WTC11 (cell line): ENCODE measurements at places on chromosomes 6 and 20.

GRCh38 chr6:49698478-49698877 lies 14.9 kb downstream of the CRISP2 start:
- DNase-seq, result no peak

DNA sequence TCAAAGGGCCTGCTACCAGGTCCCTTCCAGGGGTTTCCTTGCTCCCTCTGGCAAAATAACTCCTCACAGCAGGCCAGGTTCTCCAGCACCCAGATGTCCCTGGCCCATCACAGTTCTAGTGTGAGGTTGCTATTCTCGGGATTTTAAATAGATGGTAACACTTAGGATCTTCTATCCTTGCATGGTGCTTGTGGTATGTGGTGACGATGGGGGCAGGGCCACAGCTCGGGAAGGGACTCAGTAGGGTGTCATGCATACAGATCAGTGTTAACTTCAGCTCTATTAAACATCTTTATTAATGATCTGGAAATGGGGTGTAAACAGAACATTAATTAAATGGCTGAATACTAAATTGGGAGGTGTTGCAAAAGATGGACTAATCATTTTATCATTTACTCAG lies 323.8 kb downstream of the QKI start:
- no peak for DNase-seq

- peak; percentile 85 for DNase-seq
Observed at GRCh38 chr20:39268981-39269461, 306.9 kb downstream of the DHX35 start.

DNA sequence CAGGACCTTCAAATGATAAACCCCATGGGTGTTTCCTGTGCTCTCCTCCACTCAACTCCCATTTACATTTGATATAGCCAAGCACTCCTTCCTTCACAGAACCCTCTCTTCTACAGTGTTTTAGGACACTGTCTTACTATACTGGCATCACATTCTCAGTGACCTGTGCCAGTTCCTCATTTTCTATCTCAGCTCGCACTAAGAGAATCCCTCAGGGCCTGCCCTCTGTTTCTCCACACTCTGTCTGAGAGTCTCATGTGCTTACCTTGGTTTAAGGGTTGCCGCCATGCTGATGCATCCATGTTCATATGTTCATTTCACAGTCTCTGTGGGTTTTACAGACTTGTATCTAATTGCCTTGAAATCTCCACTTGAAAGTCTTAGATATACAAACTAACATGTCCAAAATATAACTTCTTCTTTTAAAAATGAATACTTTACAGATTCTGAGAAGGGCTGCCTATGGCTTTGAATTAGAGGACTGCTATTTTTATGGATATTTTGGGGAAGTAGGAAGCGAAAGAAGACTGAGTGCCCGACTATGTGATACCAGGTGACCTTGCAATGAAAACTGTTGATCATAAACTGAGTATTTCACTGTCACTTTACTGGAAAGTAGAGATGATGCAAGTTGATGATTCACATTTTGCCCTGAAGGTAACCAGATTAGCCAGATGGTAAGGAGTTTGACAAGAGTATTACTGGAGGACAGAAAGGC lies 153.1 kb upstream of the SIM1 start:
- no peak for DNase-seq

- DNase-seq, result no peak
Observed at GRCh38 chr20:57785061-57785460, 75.2 kb upstream of the PMEPA1 start.

DNA sequence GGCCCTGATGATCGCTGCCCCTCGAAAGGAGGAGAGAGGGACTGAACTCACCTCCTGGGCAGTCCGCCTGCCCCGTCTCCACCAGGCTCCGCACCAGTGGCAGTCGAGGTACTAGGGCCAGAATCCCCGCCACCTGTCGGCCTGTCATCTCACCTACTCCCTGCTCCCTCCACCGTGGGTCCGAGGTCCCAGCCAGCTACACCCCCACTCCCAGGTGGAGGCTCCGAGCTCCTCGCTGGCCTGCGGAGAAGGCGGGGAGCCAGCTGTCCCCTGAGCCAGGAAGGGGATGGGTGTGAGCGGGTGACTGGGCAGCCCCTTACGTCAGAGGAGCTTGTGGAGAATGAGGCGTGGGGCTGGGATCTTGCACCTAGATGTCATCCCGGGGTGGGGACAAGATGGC lies 1066.5 kb upstream of the MANEA start:
- no peak for DNase-seq

GRCh38 chr20:15619341-15619740 lies 953.9 kb downstream of the KIF16B start:
- DNase-seq, result no peak

DNA sequence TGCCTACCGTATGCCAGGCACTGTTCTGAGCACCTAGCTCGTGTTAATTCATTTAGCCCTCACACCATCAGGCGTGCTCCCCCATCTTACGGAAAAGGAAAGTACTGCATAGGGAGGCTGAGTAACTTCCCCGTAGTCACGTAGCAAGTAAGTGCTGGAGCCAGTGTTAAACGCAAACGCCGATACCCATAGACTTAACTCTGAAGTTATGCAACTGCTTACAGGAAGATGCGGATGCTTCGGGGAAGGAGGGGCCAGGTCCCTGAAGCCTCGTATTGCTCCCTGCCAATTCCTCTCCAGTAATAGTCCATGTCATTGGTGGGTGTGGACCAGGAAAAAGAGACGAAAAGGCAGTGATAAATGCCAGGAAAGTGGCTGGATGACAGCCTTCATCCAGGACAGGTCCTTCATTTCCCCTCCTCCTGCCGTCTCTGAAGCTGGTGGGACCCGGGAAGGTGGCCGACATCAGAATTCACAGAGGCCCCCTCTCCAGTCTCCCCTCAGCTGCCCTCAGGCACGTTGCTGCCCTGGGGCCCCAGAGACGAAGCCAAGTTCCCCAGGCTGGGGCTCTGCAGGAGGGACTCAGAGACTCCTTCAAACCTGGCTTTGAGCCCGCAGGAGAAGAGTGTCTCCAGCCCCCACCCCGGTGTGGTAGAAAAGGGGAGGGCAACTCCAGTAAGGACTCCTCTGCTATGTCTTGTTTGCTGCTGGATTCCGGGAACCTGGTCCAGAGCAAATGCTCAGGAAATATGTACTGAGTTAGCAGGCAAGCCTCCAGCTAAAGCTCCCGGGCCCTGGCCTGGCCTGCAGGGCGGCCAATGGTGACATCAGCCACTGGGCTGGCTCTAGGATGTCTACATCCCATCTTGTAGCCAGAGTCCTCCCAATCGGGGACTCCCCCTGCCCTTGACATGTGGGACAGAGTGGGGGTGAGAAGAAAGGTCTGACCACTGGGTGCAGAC lies 37.8 kb downstream of the RAB44 start:
- no peak for DNase-seq

- no peak for DNase-seq
Observed at GRCh38 chr6:14549304-14549770, 431.8 kb downstream of the CD83 start.

GRCh38 chr6:85580118-85580877 lies 13.4 kb downstream of the SNX14 start:
- no peak for DNase-seq

- no peak for DNase-seq
Observed at GRCh38 chr6:162539321-162539720, 188.2 kb downstream of the PRKN start.

- DNase-seq, result no peak
Observed at GRCh38 chr20:219290-220115, 7.6 kb upstream of the DEFB129 start.

DNA sequence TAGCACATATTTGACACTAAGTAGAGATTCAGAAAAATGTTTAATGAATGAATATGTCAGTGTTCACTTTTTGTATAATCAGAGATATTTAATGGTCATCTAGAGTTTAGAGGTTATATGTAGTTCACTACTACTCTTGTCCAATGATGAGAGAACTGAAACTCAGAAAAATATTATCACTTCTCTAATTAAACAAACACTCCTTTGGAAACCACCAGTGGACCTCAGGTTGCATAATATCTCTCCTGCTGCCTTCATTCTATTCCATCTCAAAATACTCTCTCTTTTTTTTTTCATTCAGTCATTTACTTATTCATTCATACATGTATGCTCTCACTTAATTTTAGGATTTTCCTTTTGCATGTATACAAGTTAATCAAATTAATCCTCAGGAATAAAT lies 423.1 kb upstream of the RNF217 start:
- no peak for DNase-seq

- DNase-seq, result no peak
Observed at GRCh38 chr20:6686171-6686570, 81.3 kb upstream of the BMP2 start.

DNA sequence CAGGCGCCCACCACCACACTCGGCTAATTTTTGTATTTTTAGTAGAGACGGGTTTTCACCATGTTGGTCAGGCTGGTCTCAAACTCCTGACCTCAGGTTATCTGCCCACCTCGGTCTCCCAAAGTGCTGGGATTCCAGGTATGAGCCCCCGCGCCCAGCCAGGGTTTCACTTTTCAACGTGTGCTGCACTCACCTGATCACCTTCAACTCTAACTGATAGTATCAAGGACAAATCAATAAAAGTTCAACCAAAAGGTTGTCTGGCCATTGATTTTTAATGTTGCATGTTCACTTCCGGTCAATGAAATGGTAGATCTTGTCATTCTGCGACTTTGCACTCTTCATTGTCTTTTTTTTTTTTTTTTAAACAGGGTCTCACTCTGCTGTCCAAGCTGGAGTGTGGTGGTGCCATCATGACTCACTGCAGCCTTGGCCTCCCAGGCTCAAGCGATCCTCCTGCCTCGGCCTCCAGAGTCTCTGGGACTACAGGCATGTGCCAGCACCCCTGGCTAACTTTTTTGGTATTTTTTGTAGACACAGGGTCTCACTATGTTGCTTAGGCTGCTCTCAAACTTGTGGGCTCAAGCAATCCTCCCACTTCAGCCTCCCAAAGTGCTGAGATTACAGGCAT lies 37.3 kb downstream of the ZNF217 start:
- no peak for DNase-seq
